RPMI7951 (cell line): ENCODE measurements at places on chromosomes 2 and 18. TPM values are rescaled to one million over a fixed set of nuclear protein-coding genes. Genes with fewer than 3 reads are reported as not detected.
A peak's percentile ranks its signal among the peaks of the same experiment; 100 is the strongest.

DNA sequence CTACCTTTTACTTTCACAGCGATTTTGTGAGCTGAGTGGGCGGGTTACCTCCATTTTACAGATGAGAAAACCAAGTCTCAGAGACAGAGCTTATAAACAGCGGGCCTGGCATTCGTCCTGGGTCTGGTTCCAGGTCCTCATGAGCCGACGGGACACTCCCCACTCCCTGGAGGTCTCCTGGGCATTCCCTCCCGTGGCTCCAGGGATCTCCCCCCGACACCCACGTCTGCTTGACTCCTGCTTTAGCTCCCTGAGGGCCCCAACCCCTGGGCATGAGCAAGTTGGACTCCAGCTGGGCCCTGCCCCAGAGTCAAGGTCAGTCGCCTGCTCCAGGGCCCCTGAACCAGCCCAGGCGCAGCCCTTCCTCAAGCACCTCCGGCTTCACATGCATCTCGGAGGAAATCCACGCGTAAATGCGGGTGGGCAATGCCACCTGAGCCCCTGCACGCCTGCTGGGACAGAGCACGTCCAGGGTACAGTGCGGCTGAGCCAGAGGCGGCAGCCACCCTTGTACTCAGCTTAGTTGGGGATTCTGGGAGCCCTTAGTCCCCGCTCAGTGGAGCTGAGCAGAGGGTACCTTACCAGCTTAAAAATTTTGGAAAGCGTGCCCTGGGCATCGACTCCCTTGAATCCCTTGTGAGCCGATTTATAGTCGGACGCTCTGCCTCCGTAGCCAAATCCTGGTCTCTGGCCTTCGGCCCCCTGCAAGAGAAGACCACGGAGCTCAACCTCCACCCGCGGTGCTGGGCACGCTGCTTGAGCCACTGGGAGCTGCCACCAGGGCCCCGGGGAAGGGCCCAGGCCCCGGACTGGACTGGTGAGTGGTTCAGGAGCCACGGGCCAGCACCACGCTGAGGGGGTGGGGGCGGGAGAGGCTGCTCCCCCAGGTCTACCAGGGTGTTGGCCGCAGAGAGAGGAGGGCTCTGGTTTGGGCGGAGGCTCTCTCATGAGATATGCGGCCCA, 148.1 kb downstream of the MBP start:
- no peak for DNase-seq

The COL5A2 gene
- total RNA-seq = 175 and 204 TPM in 2 replicates

DNA sequence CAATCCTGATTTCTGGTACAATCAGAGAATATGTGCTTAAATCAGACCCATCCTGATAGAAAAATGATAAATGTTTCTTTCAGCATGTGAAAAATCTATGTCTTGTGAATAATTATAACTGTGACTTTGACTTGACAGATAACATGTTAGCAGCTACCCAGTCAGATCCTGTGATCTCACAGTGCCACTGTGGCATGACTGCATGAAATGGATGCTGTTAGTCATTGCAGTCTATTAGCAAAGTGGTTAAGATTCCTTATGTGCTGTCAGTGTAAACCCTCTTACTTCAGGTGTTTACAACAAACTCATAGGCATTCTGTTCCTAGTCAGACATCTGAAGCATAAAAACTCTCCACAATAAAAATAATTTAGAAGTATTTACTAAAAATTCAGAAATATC, 244.6 kb upstream of the RND3 start:
- DNase-seq = peak; percentile 13

DNA sequence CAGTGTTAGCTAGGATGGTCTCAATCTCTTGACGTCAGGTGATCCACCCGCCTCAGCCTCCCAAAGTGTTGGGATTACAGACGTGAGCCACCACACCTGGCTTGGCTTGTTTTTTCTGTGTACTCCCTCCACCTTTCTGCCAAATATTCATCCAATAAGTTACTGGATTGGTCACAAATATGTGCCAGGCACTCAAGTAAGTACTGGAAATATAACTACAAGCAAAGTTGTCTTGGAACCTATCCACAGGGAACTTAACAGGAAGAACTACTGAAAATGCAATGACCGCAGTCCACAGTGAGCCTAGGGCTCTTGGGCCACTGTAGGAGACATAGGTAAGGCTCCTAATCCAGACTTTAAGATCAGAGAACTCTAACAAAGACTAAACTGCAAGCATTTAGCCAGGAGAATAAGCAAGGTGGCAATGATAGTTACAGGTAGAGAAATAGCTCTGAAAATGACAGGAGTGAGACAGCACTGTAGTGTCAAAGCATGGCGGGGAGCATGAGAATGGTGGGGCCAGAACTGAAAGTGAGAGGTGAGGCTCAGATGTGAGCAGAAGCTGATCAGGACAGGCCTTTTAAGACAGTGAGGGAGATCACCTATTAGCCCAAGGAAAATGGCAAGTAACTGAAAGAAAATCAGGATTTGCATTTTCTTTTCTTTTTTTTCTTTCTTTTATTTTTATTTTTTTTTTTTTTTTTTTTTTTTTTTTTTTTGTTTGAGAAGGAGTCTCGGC, 252.1 kb downstream of the RBM43 start:
- DNase-seq = no peak

- no peak for DNase-seq
Measured at GRCh38 chr2:73707058-73707457, 30.1 kb downstream of the TPRKB start.

DNA sequence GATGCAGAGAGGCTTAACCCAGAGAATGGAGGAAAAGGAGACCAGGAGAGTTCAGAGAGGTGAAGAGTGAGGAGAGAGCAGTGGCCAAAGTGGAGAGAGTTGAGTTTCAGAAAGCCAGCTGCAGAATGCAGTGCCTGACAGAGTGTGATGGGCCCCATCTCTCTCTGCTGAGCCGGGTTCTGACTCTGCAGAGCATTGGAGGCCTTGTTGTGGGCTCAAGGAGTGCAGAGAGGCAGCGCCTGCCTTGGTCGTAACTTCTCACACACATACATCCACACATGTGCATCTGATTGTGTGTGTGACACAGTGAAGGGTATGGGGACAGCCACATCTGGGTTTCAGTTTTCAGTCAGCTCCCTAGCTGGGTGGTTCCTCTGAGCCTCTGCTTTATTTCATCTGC, 58.8 kb downstream of the AGAP1 start:
- no peak for DNase-seq

The ZC3H8 gene
- total RNA-seq = 10.3 and 10.5 TPM in 2 replicates

The CD207 gene
- 0.29 TPM in 1 of 2 replicates, not detected in the other for total RNA-seq

GRCh38 chr2:153536115-153536514, 57.6 kb upstream of the RPRM start:
- DNase-seq = no peak

The SERPINB3 gene
- total RNA-seq = 0.20 TPM in 1 of 2 replicates, not detected in the other

DNA sequence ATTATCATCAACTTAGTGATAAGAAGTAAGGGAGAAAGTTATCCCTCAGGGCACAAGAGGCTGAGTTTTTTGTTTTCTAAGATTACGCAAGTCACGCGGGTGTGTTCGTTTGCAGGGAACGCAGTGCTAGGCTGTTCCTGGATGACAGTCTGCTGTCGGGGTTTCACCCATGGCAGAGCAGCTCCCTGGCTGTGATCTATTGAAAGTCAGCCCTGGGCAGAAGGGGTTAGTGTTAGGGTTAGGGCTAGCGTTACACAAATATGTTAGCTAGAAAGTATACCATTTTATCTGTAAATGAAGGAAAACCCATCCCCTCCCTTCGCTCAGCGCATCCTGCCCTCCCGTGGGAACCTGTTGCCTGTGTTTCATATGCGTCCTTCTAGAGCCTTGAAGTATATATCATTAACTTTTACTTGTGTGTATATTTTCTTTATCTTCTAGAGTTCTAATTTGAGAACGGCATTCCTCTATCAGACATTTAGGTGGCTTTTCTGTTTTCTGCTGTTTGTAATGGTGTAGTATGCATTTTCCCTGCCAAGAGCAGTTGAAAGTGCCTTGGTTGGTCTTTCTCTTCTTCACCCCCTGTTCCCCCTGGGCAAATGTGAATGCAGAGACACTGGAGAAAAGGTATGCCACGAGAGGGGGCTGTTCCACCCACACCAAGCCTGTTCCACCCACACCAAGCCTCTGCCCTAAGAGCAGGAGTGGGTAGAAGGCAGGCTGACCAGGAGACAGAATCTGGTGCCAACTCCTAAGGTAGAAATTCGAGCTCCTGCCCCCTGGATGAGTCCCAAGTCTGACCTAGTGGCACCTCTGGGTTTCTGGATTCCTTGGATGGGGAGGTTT, 47.0 kb downstream of the ARMC9 start:
- DNase-seq = no peak

The CCDC85A gene
- total RNA-seq = not detected in 2 replicates

DNA sequence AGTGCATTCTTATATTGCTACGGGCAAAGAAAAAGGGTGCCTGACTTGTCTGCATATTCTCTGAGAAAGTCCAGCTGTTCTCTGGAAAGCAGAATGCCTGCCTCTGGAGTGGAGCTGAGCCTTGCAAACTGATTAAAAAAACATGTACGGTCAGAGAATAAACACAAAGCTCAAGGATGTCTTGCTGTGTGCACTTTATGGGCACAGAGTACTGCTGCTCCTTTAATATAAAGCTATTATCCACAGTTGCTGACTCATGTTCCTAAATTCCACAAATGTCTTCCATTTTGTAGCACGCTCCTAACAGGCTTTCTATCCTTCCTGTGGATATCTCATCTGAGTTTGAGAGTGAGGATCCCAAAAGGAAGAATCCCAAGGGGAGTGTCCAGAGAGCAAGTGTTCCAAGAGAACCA, 229.0 kb downstream of the MREG start:
- peak; percentile 95 for DNase-seq

The CHRNG gene
- not detected in 2 replicates for total RNA-seq

- DNase-seq = no peak
Measured at GRCh38 chr18:65610939-65611338, 139.9 kb upstream of the CDH7 start.

DNA sequence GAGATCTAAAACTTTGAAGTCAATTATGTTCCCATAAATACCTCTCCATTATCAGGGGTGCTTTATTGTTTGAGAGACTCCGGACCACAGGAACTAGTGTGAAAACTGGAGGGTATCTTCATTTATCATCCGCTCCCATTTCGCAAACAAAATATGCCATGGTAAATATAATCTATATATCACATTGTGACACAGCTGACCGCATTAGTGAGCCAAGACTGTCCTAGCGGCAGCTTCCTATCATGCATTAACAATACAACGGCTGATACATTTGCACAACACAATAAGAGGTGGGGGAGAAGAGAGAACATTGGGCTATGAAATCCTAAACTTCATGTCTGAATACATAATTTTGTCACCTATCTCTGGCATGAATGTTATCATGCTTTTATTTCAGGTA, 29.5 kb downstream of the BCL11A start:
- no peak for DNase-seq

The NPHP1 gene
- 9.6 and 12.8 TPM in 2 replicates for total RNA-seq

The RAPH1 gene
- total RNA-seq = 9.3 and 9.4 TPM in 2 replicates

The SKOR2 gene
- total RNA-seq = not detected in 2 replicates

DNA sequence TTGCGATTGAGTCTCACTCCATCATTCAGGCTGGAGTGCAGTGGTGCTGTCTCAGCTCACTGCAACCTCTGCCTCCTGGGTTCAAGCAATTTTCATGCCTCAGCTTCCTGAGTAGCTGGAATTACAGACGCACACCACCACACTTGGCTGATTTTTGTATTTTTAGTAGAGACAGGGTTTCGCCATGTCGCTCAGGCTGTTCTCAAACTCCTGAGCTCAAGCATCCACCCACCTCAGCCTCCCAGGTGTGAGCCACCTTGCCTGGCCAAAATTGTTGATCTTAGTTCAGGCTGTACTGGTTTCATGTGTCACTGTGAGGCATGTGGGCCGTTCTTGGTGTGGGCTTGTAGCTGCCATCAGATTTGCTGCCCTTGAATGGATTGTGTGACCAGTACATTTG, 18.1 kb downstream of the CD8A start:
- no peak for DNase-seq

DNA sequence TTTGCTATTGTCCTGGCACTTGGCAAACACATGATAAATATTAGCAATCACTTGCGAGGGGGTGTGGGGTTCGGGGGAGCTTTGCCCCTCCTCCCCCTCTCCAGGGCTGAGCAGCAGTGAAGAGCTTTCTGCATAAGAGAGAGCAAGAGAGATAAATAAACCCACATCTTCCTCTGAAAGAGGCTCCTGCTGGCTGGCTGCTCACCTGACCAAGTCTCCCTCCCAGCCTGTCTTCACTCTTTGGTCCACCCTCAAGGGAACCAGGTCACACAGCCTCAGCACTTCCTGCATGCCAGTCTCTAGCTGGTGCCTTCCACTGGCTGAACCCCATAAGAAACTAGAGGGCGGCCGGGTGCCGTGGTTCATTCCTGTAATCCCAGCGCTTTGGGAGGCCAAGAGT, 18.5 kb upstream of the YWHAQ start:
- DNase-seq = no peak

The CRYGC gene
- not detected in 2 replicates for total RNA-seq

- DNase-seq = no peak
Measured at GRCh38 chr2:152402780-152403759, 68.1 kb downstream of the FMNL2 start.

DNA sequence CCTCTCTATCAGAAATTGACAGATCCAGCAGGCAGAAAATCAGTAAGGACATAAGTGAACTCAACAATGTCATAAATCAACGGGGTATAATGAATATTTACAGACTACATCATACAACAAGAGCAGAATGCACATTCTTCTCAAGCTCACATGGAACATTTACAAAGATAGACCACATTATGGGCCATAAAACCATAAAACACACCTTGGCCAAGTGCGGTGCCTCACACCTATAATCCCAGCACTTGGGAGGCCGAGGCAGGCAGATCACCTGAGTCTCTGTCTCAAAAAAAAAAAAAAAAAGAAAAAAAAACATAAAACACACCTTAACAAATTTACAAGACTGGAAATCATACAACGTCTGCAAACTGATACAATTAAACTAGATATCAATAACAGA, 36.7 kb downstream of the FBXO15 start:
- DNase-seq = no peak

GRCh38 chr2:40844353-40845277, 392.7 kb upstream of the SLC8A1 start:
- DNase-seq = peak; percentile 16

The MEX3C gene
- total RNA-seq = 36.5 and 38.1 TPM in 2 replicates

GRCh38 chr2:115739574-115739973, 1297.1 kb downstream of the DPP10 start:
- DNase-seq = no peak

The CMPK2 gene
- 3.7 and 4.4 TPM in 2 replicates for total RNA-seq

DNA sequence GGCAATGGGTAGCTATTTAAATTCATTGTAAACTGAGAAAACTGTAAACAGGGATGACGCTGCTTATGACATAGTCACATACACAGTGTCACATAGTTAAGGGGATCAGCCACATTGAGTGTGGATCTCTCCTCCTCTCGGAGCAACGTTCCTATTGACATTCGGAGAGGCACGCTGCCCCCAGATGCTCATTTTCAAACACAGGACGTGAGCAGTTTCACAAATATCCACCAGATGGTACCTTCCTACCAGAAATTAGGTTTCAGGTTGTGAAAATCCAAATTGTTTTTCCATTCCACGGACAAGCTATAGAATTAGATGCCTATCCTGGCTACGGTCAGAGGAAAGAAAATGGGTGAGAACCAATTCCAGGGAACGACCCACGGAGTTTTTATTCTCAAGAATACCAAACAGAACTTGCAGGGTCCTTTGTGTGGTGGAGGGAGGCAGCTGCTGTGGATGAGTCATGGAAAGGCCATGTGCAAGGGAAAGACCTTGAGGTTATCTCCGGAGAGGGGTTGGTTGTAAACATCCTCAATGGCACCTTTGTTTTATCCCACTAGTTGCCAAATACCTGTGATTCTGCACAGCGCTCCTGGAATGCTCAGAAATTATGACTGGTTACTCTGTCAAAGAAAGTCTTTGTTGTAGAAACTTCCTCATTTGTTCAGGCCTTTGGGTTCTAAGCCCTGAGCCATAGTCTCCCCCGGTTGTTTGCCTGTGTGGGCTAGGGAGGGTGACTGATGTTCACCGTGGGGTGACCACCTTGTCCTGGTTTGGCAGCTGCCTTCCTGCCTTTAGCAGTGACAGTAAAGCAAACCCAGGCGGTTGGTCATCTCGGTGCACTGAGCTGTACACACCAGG, 88.0 kb downstream of the ACTR3 start:
- peak; percentile 80 for DNase-seq
